ENCODE measurements at places on chromosomes 5 and 9. TPM values are rescaled to one million over a fixed set of nuclear protein-coding genes. Genes with fewer than 3 reads are reported as not detected.
A peak's percentile ranks its signal among the peaks of the same experiment; 100 is the strongest.

DNA sequence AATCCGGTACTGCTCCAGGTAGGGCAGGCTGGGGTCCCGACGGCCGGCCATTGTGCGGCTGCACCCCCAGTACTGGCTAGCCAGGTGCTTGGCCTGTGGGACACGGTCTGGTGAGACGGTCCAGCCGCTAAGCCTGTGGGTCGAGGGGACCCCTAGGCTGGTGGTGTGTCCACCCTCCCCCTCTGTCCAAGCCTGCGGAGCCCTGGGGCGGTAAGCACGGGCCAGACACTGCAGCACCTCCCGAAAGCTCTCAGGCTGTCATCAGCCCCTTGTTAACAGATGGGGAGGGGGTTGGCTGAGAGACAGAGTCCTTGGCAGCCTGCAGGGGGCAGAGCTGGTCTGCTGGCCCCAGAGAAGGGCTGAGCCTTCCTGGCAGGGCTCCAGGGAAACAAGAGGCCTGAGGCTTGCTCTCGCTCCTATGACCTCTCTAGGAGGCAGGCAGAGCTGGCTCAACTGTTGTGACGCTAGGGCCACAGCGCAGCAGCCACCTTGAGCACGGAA is 11.8 kb upstream of the MRNIP start:
- H3K27ac ChIP-seq = peak overlapping the region; percentile 73
- H3K4me1 ChIP-seq = peaks cover 20% of the 10 kb centered on the region
- H3K36me3 ChIP-seq = no peaks in the 10 kb centered on the region
- no peak overlapping the region for H3K4me3 ChIP-seq

DNA sequence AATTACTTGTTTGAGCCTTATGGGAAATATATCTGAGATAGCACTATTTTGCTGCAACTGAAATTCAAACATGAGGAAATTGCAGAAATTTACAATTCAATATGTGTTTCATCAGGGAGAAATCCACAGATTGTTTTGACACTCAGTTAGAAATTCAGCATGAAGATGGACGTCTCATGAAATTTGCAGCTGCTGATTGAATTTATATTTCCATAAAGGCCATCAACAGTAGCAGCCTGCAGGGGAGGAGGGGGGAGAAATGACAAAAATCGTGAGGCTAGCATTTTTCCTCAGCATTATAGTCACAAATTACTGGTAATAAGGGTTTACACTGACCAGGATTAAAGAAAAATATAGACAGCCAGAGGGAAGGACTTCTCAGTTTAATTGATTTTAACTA is 81.0 kb downstream of the NDUFAF2 start:
- no peaks in the 10 kb centered on the region for H3K4me1 ChIP-seq
- H3K4me3 ChIP-seq = no peak overlapping the region
- no peak overlapping the region for H3K27ac ChIP-seq

DNA sequence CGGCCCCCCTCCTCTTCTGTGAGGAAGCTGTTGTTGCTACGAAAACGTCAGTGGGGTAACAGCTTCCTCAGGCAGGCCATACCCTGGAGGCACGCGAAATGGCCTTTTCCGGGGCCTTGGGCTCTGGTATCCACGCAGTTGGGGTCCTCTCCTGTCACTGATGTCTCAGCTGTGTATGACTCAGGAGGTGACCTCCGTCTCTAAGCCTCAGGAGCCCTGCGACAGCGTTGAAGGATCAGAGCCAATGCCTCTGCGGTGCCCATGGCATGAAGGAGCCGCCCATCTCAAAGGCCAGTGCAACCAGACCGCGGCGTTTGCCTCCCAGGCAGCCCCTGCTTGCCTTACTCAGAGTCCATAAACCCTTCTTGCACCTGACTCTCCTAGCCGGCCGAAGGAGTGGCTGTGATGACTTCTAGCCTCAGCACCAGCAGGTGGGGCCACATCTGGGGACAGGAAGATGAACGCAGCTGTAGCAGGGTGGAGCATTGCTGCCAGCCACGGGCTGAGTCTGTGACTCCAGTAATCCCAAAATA is 1.0 kb upstream of the MXD3 start:
- DNase-seq = peak; percentile 73
- peaks cover 12% of the 10 kb centered on the region for H3K4me1 ChIP-seq
- peaks cover 3% of the 10 kb centered on the region for H3K27me3 ChIP-seq
- H3K27ac ChIP-seq = no peak overlapping the region

- peaks cover 8% of the 10 kb centered on the region for H3K4me1 ChIP-seq
- H3K36me3 ChIP-seq = no peaks in the 10 kb centered on the region
- DNase-seq = no peak
- H3K4me3 ChIP-seq = no peak overlapping the region
- no peak overlapping the region for H3K27ac ChIP-seq
Measured at GRCh38 chr9:89690334-89690912, 85.6 kb downstream of the GADD45G start.

- H3K27ac ChIP-seq = no peak overlapping the region
- H3K4me1 ChIP-seq = no peaks in the 10 kb centered on the region
- no peak for DNase-seq
- no peak overlapping the region for H3K4me3 ChIP-seq
- H3K36me3 ChIP-seq = no peaks in the 10 kb centered on the region
- no peaks in the 10 kb centered on the region for H3K27me3 ChIP-seq
Measured at GRCh38 chr5:21574961-21575360, 1278.2 kb downstream of the CDH12 start.

DNA sequence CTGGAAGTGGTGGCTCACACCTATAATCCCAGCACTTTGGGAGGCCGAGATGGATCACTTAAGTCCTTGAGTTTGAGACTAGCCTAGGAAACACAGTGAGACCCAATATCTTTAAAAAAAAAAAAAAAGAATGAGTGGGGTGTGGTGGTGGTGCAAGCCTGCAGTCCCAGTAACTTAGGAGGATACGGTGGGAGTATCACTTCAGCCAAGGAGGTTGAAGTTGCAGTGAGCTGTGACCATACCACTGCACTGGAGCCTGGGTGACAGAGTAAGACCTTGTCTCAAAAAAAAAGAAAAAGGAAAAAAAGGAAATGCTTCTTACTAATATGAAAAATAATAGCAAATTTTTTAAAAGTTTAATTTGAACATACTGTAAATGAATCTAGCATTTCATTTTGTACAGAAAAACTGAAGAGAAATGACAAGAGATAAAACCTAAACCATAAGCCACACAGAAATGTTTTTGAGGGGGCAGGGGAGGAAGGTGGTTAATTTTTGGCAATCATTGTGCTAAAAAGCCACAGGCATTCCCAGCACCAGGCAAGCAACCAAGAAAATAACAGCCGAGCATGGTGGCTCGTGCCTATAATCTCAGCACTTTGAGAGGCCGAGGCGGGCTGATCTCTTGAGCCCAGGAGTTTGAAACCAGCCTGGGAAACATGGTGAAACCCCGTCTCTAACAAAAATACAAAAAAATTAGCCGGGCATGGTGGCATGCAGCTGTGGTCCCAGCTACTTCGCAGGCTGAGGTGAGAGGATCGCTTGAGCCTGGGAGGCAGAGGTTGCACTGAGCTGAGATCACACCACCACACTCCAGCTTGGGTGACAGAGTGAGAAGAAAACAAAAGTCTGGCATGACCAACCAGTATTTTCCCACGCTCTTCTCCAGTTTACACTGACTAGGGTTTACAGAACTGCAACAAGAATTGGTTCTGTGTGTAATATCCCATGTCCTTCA is 114.5 kb upstream of the NR5A1 start:
- peaks cover 29% of the 10 kb centered on the region for H3K4me1 ChIP-seq
- H3K27me3 ChIP-seq = no peaks in the 10 kb centered on the region
- no peak for DNase-seq
- no peak overlapping the region for H3K4me3 ChIP-seq
- peak overlapping the region; percentile 71 for H3K27ac ChIP-seq

GRXCR2 gene
- total RNA-seq = not detected

DNA sequence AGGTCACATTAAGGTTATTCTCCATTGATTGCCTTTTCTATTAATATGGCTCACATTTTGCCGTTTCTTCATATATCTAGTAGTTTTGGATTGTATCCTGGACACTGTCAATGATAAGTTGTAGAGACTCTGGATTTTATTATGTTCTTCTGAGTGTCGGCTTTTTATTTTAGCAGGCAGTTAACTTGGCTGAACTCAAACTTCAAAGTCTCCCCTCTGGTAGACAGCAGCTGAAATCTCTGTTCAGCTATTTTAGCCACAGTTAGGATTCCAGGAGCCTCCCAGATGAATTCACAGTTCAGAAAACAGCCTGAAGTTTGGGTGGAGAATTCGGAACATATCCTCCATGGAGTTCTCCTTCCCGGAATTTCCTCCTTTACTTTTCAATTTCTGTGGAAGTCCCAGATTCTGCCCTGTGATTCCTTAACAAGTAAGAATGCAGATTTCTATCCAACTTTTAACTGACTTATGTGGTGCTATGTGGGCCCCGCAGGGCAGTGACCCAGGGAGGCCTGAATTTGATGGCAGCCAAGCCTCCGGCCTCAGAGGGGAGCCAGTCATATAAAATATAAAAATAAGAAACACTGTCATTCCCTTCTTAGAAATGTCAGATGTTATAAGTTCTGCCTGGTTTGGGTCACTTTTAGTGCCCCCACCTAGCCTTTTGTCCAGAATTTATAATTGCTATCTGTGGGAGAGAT is 39.3 kb upstream of the MVB12B start:
- H3K36me3 ChIP-seq = no peaks in the 10 kb centered on the region
- H3K27ac ChIP-seq = no peak overlapping the region
- no peak for DNase-seq
- no peak overlapping the region for H3K4me3 ChIP-seq

GABRB2 gene
- 0.58 TPM for total RNA-seq

DNA sequence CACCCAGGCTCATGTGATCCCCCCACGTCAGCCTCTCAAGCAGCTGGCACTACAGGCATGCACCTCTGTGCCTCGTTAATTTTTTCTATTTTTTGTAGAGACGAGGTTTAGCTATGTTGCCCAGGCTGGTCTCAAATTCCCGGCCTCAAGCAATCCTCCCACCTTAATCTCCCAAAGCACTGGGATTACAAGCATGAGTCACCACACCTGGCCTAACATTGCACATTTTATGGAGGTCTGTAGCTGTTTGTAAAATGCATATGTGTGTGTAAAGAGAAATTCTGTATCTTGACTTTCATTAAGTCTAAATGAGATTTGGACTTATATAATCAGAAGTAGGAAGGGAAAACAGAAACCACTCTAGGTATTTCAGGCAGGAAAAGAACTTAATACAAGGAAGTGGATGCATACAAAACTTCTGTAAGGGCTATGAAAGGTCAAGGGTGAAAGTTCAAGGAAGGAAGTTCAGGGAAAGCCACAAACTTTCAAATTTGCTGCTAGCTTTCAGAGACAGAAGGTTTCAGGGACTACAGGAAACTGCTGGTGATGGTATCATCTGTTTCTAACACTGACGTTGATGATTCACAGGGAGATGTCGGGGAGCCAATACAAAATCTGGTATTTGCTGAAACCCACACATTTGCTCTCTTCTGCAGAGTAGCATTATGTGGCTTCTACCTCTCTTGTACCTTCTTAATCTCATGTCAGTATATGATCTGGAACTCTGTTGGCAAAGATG is 209.4 kb downstream of the PIK3R1 start:
- H3K36me3 ChIP-seq = no peaks in the 10 kb centered on the region
- H3K4me3 ChIP-seq = no peak overlapping the region
- no peak overlapping the region for H3K27ac ChIP-seq
- no peak for DNase-seq

ZSWIM6 gene
- total RNA-seq = 32.2 TPM

PCDHB8 gene
- total RNA-seq = not detected

DNA sequence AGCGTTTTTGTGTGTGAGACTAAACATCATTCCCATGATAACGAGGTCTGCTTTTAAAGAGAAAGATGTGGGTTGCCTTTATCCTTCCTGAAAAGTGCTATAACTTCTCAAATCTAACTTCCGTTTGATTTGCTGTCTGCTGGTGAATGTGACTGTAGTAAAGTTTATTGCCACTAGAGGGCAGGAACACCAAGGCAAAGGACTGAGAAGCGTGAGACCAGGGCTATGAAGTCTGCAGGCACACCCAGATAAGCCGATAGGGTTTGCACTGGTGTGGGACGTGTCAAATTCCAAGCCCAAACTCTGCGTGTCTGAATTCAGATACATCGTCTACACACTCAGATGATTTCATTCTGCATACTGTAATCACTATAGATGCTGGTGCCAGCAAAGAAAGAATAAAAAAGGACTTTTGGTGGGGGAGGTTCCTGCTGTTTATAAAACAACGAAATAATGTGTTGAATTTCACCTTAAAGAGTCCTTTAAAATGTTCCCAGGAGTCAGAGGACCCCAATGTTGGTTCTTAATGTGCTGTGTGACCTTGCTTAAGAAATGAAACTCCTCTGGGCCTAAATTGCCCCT is 87.2 kb downstream of the PTTG1 start:
- H3K27ac ChIP-seq = no peak overlapping the region
- H3K4me1 ChIP-seq = no peaks in the 10 kb centered on the region
- peak; percentile 84 for DNase-seq
- no peaks in the 10 kb centered on the region for H3K27me3 ChIP-seq
